ENCODE measurements at places on chromosomes 12 and 14.

DNA sequence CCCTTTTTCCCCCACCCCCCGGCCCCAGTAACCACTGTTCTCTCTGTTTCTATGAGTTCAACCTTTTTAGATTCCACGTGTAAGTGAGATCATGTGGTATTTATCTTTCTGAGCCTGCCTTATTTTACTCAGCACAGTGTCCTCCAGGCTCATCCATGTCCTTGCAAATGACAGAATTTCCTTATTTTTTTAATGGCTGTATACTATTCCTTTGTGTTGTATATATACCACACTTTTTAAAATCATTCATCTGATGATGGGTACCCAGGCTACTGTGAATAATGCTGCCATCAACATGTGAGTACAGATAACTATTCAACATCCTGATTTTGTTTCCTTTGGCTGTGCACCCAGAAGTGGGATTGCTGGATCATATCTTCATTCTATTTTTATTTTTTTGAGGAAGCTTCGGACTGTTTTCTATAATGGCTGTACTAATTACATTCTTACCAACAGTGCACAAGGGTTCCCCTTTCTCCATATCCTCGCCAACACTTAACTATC, 54.7 kb downstream of the DDX51 start:
- no peak for DNase-seq

- DNase-seq = no peak
Observed at GRCh38 chr14:80955416-80955941, at the start of gene TSHR. TSHR (plus strand) TSS chr14:80955621; CDS start chr14:80955681, 60 bp downstream.

DNA sequence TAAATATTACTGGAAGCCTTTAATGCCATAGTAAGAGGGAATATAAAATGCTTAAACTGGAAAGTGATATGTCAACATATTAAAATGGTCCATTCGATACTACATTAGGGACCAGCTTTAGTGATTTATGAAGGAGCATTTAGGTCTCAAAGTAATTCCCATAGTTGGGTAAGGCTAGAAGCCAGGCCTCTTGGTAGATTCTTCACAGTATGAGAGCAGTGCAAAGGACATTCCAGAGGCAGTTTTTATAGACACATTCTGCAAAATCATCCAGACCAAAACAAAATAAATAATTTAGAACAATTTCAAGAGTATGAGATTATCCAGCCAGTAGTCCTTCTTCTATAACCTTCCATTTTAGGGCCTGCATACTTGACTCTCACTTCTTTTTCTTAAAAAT, 142.6 kb upstream of the PDZRN4 start:
- no peak for DNase-seq

GRCh38 chr12:75503866-75504265, 7.5 kb downstream of the KRR1 start:
- no peak for DNase-seq

- DNase-seq = no peak
Observed at GRCh38 chr12:4228122-4228580, 45.4 kb upstream of the CCND2 start.

- DNase-seq = no peak
Observed at GRCh38 chr12:104133866-104134265, 4.1 kb downstream of the NFYB start.

DNA sequence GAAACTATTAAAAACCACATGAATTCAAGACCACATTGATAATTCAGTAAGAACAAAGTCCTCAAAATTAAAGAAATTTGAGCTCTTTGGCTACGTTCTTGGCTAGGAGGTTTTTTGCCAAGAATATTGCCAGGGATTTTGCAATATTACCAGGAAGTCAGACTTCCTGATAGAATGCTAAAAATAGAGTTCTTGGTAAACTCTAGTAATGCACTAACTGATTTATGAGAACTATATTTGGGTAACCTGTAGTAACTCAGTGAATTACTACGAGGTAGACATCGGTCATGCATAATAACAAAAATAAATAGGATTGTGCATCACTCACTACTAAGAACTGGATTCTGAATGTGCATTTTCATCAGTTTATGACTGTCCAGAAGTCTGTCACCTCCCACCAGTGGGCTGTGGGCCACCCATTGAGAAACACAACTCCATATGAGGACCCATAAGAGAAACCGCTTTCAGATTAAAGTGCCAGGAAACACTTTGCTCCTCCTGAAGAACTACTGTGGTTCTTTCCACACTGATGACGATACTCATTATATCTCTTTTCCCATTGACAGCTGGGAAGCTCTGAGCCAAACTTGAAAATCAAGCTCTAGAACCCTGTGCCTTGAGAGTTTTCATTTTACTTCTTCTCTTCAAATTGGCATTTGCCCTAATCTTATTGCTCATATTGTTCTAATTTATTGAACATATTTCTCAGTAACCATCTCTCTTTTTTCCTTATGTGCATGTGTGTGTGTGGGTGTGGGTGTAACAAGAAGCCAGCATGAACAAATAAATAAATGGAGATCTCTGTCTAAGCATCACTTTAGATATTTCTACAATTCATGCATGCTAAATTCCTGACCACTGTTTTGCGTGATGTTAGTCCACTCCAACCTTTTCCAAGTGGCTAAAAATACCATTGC, 116.6 kb downstream of the BCL11B start:
- DNase-seq = no peak

DNA sequence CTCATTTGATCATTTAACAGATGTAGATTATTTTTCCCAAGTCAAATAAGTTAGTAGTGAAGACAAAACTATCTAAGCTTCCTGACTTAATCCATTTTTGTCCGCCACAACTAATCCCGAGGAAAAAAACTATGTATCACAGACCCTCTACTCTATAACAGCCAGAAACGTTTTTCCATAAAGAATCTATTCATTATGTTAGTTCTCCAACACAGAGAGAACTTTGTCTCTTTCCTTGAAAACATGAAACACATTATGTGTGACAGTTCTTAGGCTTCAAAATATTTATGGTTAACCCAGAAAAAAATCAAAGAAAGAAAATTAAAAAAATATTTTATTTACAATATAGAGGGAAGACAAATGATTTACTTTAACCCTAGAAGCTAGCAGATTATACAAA, 100.1 kb downstream of the PLEKHG7 start:
- DNase-seq = no peak

GRCh38 chr12:128657378-128657777, 166.4 kb downstream of the SLC15A4 start:
- no peak for DNase-seq

- DNase-seq = no peak
Observed at GRCh38 chr12:56222531-56222895, 791 bp upstream of the RNF41 start.
